ENCODE measurements at places on chromosomes 1 and 21.

- DNase-seq = no peak
Observed at GRCh38 chr21:41759926-41760325, 6.9 kb downstream of the RIPK4 start.

- peak; percentile 83 for DNase-seq
Observed at GRCh38 chr1:47934243-47934805, 62.9 kb downstream of the TRABD2B start.

- no peak for DNase-seq
Observed at GRCh38 chr1:245179706-245180105, 24.9 kb downstream of the KIF26B start.

DNA sequence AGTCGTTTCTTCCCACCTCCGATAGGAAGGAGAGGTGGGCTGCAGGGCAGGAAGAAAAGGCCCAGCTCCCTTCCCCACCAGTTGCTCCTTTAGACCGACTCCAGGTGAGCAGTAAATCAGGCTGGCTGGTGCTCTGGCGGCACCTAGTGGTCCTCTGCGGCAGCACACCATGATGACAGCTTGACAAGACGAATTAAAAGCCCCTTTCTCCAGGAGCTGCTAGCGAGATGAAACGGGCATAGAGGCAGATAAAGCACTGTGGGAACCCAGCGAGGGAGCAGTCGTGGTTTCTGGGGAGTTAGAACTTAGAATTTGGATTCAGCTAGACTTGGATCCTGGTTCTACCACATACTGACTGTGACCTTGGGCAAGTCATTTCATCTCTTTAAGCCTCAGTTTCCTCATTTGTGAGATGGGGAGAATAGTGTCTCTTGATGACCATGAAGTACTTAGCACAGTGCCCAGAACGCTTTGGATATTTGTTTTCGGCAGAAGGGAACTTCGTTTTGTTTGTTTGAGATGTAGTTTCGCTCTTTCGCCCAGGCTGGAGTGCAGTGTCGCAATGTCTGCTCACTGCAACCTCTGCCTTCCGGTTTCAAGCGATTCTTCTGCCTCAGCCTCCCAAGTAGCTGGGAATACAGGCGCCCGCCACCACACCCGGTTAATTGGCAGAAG is 21.8 kb upstream of the COL9A2 start:
- peak; percentile 85 for DNase-seq
